Aorta (tissue), 5 donors: ENCODE measurements at places on chromosomes 16 and 17. TPM values are rescaled to one million over a fixed set of nuclear protein-coding genes. Genes with fewer than 3 reads are reported as not detected.

DNA sequence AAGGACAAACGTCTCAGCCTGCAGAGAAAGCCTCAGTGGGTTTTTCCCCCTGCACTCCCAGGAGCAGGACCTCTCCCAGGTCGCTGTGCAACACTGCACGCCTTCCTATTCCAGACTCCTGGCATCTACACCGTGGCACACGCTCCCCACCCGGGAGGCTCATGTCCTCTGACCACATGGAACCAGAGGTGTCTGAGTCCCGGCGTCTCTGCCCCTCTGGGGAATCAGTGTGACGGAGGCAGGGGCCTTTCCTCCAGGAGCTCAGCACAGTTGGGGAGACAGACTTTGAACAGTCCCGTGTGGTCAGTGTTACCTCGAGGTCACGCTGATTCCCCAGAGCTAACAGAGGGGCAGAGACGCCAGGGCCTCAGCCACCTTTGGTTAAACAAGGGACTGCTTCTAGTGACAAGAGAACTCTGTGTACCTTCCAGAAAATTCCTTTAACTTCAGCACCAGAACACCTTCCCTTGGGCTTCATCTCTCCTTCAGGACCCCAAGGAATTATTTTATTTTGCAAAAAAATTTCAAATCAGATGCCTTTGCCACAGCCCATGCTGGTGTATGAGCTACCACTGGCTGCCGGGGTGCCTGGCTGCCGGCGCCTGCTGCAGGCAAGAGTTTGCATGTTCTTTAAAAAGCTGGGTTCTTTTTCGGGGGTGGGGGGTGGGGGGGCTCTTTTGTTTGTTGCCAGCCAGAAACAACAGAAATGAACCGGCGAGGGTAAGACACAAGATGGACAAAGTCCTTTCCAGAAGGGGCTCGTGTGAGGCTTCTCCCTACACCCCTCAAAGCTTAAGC is 6.6 kb downstream of the CANT1 start:
- H3K4me1 ChIP-seq: peaks cover 3% of the 10 kb centered on the region
- no peak overlapping the region for H3K4me3 ChIP-seq
- no peak overlapping the region for H3K27ac ChIP-seq
- H3K36me3 ChIP-seq: no peaks in the 10 kb centered on the region

DNA sequence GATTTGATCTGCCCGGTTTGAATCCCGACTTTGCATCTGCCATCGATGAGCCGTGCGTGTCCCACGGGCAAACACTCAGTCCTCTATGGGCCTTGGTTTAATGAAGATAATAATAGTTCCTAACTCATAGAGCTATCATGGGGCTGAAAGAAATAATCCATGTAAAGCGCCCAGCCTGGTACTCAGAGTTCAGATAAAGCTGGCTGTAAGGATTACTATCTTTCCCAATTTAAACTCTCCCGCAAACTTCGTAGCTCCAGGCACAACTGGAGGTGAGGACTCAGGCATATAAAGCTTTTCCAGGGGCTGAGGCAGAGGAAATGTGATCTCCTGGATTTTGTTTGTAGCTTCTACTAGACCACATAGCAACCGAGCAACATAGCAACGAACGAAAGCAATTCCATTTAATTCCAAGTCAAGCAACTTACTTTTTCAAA is 16.3 kb downstream of the ALOX15 start:
- DNase-seq: no peak
- no peaks in the 10 kb centered on the region for H3K4me1 ChIP-seq
- H3K27me3 ChIP-seq: no peaks in the 10 kb centered on the region
- H3K36me3 ChIP-seq: no peaks in the 10 kb centered on the region
- H3K4me3 ChIP-seq: no peak overlapping the region

DNA sequence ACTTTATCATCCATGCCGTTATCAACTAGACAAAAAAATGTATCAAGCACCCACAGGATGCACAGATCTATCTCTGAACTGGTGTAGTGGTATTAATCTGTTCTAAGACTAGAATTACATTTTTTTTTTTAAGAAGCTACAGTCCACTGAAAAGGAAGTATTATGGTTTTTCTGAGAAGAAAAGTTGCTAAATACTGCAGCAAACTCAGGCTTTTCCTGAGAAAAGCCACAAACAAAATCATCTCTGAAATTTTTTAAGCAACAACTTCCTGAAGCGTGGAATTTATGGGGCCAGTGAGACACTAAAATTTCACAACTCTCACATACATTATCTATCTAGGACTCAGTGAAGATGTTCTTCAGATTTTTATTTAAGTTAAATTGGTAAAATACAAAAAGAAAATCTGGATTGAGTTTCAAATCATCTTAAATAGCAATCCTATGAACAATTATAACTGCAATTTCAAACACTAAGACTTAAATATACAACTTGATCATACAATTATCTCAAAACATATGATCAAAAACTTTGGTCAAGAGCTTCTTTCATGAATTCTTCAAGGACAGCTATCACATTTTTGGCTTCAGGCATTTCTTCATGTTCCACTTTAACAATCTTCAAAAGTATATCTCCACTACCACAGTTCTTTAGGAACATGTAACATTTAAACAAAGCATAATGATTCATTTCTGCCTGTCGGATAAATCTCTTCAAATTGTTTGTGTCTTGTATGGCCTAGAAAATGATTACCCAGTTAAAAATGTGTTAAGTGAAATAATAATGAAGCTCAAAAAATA is 10.5 kb downstream of the C17orf75 start:
- no peak overlapping the region for H3K4me3 ChIP-seq
- H3K36me3 ChIP-seq: peaks cover 3% of the 10 kb centered on the region
- no peaks in the 10 kb centered on the region for H3K4me1 ChIP-seq
- no peaks in the 10 kb centered on the region for H3K27me3 ChIP-seq

TMIGD1 gene
- not detected for total RNA-seq

DNA sequence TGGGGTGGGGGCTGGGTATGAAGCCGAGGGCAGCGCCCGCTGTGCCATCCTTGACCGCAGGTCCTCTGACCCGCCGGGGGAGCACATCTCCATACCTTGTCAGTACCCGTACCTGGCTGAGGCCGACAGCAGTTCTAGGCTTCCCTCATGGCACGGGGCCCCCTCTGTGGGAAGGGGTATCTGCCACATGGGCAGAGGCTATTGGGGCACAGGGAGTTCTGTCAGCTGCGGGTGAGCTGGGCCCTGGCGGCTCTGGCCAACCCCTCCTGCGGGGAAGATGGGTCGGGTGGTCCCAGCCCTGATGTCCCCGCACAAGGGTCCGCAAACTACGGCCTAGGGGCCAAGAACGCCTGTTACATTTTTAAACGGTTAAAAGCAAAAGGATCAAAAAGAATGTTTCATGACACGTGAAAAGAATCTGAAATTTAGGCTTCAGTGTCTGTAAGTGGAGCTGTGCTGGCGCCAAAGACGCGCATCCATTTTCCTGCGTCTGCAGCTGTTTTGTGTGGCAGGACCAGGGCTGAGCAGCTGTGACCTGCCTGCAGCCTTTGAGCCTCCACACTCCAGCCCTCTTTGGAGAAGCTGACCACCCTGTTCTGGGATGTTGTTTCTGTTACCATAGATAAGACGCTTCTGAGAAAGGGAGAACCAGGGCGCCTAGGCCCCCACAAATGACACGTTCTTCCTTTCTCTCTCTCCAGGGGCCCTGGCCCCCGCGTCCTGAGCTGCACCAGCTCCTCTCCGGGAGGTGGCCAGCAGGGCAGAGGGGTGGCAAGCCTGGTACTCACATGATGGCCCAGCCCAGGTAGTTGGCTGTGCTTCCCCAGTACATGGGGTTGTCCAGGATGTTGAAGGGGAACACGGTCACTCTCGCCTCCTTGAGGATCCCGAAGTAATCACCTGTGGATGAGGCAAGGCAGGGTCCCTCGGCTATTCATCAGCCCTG is 12.7 kb upstream of the RASD1 start:
- H3K4me1 ChIP-seq: no peaks in the 10 kb centered on the region
- H3K4me3 ChIP-seq: no peak overlapping the region
- peak; percentile 42 for DNase-seq
- H3K27ac ChIP-seq: no peak overlapping the region
- H3K36me3 ChIP-seq: no peaks in the 10 kb centered on the region
- H3K27me3 ChIP-seq: no peaks in the 10 kb centered on the region

- no peaks in the 10 kb centered on the region for H3K36me3 ChIP-seq
- no peak for DNase-seq
- no peak overlapping the region for H3K4me3 ChIP-seq
- H3K27ac ChIP-seq: no peak overlapping the region
Observed at GRCh38 chr17:13865650-13866049, 203.7 kb upstream of the COX10 start.

DNA sequence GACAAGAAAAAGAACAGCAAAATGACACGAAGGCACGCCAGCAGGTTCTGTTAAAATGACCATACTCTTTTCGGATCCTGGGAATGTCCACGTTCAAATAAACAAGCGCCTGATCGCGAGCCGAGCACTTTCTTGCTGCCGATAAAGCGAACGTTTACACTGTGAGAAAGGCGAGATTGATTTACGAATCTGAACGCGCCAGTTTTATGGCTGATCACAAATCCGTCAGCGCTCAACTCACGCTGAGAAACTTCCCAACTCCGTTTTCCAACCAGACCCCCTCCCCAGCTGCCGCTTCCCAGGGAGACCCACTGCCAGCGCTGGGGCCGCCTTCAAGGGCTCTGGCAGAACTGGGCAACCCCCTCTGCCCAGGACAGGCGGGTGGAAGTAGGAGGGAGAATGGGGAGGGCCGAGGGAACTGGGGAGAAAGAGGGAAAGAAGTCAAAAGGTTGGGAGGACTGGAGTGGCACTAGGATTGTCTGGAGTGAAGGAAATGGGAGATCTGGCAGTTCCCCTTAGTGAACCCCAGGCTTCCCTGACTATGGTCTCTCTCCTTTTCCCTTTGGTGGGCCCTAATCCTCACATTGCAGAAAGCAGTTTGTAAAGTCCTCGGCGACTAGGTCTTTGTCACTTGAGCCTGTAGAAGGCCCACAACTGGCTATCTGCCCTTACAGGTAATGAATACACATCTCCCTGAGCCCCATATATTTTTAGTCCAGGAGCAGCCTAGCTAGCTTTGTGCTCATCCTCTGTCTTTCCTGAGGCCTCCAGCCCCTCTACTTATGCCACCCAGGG is 6.9 kb downstream of the HOXB4 start:
- H3K27ac ChIP-seq: peak overlapping the region; percentile 81
- H3K36me3 ChIP-seq: no peaks in the 10 kb centered on the region
- peaks cover 13% of the 10 kb centered on the region for H3K4me1 ChIP-seq
- H3K4me3 ChIP-seq: no peak overlapping the region

ODAD4 gene
- 0.81 TPM for total RNA-seq
